ENCODE measurements at places on chromosomes 7 and 10.

DNA sequence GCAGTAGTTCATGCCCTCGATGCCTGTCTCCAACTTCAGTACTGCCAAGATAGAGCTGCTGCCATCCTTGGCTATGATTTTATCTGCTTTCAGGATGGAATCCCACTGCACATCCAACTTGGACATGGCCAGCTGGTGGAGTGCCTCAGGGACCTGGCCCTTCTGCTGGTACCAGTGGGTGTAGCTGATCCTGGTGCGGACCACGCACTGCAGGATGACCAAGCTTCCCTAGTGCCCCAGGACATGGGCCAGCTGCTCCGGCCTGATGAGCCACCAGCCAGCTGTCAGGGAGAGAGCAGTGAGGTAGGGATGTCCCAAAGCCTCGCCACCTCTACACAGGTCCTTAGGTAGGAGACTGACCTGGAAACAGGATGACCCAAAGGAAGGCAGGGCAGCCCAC lies 49.0 kb upstream of the TARP start:
- no peak for DNase-seq

- no peak for DNase-seq
These were observed 205.3 kb upstream of the HABP2 start for GRCh38 chr10:113347508-113347907.

- no peak for DNase-seq
These were observed 101.4 kb upstream of the ZNF32 start for GRCh38 chr10:43749940-43750552.

DNA sequence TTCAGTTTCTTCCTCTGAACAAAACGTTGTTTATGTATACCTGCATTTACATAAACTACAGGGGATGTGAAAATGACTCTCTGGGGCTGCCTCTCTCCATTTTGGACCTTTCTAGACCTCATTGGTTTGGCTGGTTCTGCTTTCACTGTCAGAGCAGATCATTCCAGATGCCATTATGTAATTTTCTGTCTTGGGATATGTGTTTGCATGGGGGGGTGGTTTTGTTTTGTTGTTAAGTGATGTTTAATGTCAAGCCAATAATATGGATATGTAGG lies 172.4 kb downstream of the LRRC4 start:
- DNase-seq = no peak

- no peak for DNase-seq
These were observed 51.1 kb downstream of the SHH start for GRCh38 chr7:155761162-155761561.

GRCh38 chr10:114917927-114918672 lies 19.9 kb upstream of the TRUB1 start:
- no peak for DNase-seq
